ENCODE measurements at places on chromosomes 1 and 21.

DNA sequence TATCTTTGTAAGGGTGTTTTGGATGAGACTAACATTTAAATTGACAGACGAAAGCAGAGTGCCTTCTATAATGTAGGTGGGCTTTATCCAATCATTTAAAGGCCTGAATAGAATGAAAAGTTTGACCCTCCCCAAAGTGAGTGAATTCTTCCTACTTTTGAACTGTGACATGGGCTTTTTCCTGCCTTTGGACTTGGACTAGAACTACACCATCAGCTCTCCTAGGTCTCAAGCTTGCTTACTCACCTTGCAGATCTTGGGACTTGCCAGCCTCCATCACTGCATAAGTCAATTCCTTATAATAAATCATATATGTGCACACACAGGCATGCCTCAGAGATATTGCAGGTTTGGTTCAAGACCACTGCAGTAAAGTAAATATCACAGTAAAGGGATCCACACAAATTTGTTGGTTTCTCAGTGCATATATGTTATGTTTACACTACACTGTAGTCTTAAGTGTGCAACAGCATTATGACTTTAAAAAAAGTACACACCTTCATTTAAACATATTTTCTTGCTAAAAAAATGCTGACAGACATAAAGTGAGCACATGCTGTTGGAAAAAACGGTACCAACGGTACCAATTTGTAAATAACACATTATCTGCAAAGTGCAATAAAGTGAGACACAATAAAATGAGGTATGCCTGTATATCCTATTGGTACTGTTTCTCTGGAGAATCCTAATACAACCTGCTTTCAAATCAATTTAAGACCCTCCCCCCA is 51.6 kb upstream of the ATF3 start:
- DNase-seq, result no peak

DNA sequence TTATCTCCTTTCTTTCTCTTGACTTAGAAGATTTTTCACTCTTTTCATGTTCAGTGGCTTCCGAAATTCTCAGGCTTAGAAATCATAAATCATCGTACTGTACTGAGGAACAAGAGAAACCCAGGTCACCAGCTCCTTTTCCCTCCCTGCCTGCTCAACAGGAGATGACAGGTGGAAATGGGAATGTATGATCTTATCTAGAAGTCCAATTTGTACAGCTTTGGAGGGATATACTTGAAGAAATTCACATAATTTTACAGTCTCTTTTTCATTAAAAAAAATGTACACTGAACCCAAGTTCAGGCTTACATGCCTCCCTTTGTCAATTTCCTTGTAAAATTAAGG is 11.7 kb downstream of the EVA1C start:
- peak; percentile 17 for DNase-seq

- DNase-seq, result no peak
These were observed 86.7 kb upstream of the C1orf174 start for GRCh38 chr1:3986686-3987218.

DNA sequence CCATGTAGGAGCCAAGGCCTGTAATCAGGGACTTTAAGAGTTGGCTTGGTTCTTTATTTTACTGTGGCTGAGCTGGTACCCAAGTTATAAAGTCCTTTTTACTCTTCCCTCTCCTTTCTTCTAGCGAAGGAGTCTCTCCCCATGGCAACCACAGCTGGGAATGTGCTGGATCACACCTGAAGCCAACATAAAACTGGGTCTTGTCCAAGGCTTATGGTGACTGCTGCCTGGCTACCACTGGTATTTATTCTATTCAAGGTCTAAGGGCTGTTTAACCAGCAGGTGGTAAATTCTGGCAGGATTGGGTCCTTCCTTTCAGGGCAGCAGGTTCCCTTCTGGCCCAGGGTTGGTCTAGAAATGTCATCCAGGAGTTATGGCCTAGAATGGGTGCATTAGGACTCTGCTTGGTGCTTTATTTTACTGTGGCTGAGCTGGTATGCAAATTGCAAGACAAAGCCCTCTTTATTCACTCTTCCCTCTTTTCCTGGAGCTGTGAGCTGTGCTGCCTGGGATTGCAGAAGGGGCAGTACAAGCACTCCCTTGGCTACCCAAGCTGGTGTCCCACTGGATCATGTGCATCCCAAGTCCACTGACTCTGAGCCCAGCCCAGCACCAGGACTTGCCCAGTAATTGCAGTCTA is 26.6 kb downstream of the SLC22A15 start:
- no peak for DNase-seq

GRCh38 chr1:35406103-35406502 is 137.6 kb downstream of the ZMYM4 start:
- no peak for DNase-seq
